Neural progenitor cell (in vitro differentiated cells): ENCODE measurements at places on chromosomes 5 and 9.

GRCh38 chr9:127942216-127943010, 4.8 kb upstream of the DPM2 start:
- DNase-seq = peak; percentile 83

- DNase-seq = peak; percentile 23
Observed at GRCh38 chr5:111685969-111686368, 71.0 kb downstream of the NREP start.

- peak; percentile 15 for DNase-seq
Observed at GRCh38 chr5:124504081-124504916, 242.1 kb downstream of the ZNF608 start.

DNA sequence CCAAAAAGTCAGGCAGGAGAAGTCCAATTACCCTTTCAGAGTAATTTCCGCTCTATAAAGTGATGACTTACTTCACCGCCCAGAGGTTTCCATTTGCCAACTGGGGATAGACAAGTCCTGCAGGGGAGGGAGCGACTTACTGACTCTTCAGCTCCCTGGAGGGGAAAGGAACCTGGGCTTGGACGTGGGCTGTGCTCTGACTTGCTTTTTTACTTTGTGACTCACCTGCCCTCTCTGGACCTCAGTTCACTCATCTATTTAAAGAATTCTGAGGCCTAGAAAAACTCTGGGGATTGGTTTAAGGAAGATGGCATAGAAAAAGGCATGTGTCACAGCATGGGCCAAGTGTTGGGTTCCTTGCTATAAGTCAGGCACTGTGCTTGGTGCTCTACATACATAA, 180.4 kb upstream of the TRIM32 start:
- no peak for DNase-seq

- DNase-seq = peak; percentile 80
Observed at GRCh38 chr9:93205045-93205768, 21.3 kb downstream of the WNK2 start.

GRCh38 chr5:156621719-156622118, 228.4 kb upstream of the PPP1R2B start:
- no peak for DNase-seq

- DNase-seq = no peak
Observed at GRCh38 chr5:19626211-19626610, 361.8 kb downstream of the CDH18 start.

GRCh38 chr5:55923177-55923771, 71.5 kb downstream of the IL6ST start:
- peak; percentile 11 for DNase-seq

- no peak for DNase-seq
Observed at GRCh38 chr5:34699155-34700077, 43.3 kb downstream of the RAI14 start.

- DNase-seq = no peak
Observed at GRCh38 chr5:84298628-84299027, 86.1 kb downstream of the EDIL3 start.

DNA sequence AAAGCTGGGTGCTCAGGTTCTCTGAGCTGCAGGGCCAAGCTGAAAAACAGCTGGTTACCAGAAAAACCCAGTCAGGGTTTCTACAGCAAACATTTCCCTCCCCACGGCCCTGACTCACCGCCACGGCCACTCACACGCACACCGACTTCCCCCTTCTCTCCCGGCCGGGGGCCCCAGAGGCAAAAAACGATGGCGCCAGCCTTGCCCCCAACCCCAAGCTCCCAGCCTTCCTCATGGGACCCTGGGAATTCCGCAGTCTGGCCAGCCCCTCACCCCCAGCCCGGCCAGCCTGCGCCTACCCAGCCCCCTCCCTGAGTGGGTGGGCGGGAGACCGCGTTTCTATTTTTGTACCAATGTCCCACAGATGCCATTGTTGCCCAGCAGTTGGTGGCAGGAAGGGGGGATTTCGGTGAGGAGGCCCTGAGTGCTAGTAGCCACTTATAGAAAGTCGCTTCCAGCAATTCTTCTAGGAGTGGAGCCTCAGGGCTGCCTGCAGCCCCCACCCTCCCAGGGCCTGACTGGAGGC, 18.4 kb downstream of the ENG start:
- DNase-seq = no peak

GRCh38 chr9:100317706-100318105, 35.0 kb downstream of the TEX10 start:
- DNase-seq = no peak

DNA sequence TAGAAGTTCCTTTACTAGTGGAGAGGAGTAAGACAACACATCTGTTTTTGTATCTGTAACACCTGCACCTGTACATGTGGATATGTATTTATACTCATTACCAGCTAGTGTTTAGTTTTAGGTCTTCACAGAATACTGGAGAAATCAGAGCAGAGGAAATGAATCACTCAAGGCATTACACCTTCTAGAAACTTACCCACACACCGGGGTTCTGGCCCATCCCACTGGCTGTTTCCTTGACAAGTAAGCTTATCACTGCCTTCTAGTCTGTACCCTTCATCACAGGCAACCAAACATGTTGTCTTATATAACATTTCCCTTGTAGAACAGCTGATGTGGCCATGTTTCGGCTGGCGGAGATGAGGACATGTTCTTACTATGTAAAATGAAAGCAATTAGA, 76.7 kb downstream of the SVEP1 start:
- no peak for DNase-seq

- no peak for DNase-seq
Observed at GRCh38 chr5:147666419-147666818, 116.1 kb downstream of the JAKMIP2 start.

GRCh38 chr5:36482812-36483211, 123.6 kb upstream of the SLC1A3 start:
- DNase-seq = no peak

DNA sequence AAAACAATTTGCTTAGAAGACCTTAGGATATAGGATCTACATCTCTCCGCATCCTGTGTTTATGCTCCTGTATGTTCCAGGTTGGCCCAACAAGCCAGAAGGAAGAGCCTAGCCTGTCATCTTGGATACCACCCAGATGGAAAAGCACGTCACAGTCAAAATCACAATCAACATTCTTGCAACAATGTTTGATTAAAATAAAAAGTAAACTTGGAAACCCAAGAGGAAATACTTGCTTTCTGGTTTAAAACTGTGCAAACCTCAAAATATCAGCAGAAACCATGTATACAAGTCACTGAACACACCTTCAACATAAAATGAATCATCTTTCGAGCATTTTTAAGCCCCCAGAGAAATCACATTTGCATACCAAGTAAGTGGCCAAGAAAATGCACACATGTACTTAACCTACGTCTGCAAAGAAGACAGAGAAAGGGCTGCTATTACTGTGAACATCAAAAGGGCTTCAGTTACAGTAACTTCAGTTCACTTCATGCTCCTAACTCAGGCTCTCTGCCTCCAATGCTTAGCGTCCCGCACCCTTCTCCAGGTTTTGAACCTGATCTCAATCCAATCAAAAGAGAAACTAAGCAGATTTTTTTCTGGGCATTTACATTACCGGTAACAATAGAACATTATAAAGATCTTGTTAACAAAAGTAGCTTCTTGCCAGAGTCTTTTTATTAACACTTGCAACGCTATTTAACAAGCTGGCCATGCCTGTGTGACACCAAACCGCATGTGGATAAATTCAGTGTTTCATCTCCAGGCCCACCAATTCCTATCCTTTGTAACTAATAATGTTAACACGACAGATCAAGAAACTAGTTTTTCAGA, 1.3 kb downstream of the ENC1 start:
- no peak for DNase-seq

- DNase-seq = no peak
Observed at GRCh38 chr9:121690766-121691165, 39.3 kb downstream of the DAB2IP start.

- no peak for DNase-seq
Observed at GRCh38 chr9:93028448-93029006, 30.0 kb upstream of the SUSD3 start.

DNA sequence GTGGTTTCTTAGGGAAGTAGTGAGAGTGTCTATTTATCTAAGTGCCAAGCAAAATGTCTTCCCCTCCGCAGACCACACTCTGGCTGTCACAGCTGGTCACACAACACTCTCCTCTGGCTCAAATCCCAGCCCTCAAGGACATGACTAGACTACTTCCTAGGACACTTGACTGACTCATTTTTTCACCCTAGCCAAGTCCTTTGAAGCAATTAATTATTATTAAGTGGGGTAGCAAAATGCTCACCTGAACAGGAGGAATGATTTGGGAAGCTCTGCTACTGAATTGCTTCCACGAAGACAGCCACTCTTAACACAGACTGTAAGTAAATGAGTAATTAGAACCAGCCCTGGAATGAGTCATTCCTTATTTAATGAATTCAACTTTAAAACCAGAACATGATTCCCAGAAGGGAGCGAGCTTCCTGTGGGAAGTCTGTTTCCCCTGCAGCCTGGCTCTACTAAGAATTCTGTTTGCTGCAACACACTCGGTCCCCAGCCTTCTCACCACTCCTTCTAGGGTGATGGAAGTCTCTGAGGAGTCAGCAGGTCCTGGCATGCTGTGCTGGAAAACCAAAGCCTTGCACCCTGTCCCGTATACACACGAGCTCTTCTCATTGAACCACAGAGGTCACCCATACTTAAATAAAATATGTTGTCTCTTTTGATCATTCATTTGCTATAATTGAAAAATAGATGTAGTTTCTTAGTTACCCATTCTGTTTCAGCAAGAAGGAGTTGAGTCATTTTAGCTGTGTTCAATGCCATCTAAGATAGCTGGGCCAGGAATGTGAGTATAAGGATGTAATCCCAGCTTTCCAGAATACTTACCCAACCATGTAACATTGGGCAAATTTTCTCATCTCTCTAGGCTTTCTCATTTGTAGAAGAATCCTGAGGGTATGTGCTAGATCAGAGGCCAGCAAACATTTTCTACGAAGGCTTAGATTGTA, 218.6 kb upstream of the RASEF start:
- no peak for DNase-seq

DNA sequence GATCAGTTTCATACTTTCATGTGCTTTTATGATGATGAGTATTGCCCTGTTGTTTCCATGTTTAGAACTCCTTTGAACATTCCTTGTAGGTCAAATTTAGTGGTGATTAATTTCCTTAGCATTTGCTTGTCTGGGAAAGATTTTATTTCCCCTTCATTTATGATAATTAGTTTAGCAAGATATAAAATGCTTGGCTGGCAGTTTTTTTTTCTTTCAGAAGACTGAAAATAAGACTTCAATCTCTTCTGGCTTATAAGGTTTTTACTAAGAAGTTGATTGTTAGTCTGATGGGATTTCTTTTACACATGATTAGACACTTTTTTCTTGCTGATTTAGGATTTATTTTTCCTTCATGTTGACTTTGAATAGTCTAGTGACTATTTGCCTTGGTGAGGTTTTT, 238.9 kb upstream of the ADCY2 start:
- DNase-seq = no peak

DNA sequence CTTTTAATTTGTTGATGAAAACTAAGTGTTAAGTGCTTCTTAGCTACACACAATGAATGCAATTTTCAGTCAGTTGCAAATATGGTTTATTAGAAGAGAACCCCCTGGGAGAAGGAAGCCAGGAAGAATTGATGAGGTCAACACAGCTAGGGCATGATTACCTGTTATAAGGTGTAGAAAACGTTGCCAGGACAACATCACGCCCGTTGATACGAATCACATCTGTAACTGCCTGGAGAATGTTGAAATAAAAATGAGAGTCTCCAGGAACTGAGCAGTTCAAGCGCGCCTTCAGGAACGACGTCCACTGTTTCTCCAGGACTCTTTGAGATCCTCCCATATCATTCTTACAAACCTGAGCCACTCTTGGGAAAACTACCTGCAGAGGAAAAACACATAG, 88.0 kb downstream of the SEMA6A start:
- DNase-seq = no peak

DNA sequence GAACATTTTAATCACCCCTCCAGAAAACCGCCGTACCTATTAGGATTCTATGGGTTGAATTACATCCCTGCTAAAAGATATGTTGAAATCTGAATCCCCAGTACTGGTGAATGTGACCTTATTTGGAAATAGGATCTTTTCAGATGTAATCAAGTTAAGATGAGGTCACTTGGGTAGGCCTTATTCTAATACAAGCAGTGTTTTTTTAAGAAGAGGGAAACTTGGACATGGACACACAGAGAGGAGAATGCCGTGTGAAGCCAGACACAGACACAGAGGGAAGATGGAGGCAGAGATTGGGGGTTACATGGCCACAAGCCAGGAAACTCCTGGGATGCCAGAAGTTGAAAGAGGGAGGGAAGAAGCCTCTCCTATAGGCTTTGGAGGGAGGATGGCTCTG, 183.5 kb downstream of the GNA14 start:
- DNase-seq = no peak

DNA sequence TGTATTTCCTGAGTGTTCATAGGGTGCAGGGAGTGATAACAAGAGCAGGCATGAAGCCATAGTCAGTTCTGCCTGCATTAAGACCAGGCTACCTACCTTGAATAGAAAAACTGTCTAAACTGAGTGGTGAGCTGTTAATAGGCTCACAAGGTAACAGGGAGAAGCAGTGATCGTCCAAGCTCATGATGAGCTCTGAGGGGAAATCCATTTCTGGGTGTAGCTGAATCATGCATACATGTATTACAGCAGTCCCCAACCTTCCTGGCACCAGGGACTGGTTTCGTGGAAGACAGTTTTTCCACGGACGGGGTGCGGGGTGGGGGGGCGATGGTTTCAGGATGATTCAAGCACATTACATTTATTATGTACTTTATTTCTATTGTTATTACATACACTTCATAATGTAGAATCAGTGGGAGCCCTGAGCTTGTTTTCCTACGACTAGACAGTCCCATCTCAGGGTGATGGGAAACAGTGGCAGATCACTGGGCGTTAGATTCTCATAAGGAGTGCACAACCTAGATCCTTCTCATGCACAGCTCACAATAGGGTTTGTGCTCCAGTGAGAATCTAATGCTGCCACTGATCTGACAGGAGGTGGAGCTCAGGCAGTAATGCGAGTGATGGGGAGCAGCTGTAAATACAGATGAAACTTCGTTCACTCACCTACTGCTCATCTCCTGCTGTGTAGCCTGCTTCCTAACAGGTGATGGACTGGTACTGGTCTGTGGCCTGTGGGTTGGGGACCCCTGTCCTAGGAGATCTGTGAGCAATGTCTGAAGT, 100.0 kb upstream of the IL6ST start:
- no peak for DNase-seq

DNA sequence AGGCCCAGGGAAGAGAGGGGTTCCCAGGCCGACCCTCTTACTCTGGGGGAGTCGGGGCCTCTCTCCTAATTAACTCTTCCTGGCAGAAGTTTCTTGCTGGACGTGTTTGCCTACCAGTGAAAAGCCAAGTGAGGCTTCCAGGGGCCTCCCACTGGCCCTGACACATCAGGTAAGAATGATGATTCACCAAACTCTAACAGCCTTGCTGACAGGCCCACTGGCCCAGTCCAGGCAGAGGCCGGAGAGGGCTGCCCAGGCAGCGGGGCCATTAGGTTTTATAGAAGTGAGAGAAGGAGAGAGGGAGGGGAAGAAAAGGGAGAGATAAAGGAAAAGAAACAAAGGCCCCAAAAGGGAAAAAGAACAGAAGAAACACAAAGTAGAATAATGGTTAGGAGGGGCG, 50.8 kb upstream of the FOXE1 start:
- no peak for DNase-seq

- DNase-seq = no peak
Observed at GRCh38 chr5:172973127-172973916, 10.2 kb upstream of the ATP6V0E1 start.
